ENCODE measurements at places on chromosomes 16 and 17.

GRCh38 chr17:39916918-39917317 lies 1.5 kb downstream of the GSDMB start:
- no peak for DNase-seq

- DNase-seq = peak; percentile 54
These were observed 348.7 kb upstream of the TNRC6C start for GRCh38 chr17:77609553-77610517.

- DNase-seq = peak; percentile 41
These were observed 19.0 kb downstream of the HEATR9 start for GRCh38 chr17:35849469-35850348.

DNA sequence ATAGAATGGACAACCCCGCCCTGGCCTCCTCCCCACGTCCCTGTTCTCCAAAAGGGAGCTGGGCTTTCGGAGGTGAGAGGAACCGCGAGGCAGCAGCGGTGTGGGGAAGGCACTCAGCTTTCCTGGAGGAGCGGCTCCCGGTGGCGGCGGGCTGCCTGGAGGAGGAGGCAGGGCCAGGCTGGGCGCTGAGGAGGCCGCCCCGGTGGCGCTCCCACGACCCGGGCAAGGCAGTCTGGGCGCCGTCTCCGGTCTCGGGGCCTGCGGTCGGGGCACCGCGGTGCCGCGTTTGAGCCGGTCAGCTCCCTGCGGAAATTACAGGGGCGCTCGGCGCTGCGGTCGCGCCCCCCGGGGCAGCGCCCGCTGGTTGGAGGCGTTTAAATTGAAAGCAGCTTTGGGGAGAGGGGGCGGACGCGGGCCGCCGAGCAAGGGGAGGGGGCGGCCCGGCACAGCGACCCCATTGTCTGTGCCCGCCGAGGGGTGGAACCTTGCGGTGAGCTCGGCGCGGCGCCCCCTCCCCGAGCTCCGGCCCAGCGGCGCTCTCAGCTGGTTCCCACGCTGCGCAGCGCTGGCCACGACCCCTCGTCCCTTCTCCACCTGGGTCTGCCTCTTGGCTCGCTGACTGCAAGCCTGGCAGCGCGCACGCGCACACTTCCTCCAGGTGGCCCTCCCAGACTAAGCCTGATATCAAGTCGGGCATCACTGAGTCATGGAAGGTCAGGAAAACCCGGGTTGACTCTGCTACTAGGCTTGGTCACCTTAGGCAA lies 58.7 kb upstream of the DLX4 start:
- DNase-seq = no peak

GRCh38 chr17:21280081-21280518 lies 4.4 kb upstream of the MAP2K3 start:
- peak; percentile 75 for DNase-seq

GRCh38 chr17:49859991-49860953 lies 12.4 kb upstream of the TAC4 start:
- no peak for DNase-seq

- DNase-seq = no peak
These were observed 2.1 kb downstream of the MT1X start for GRCh38 chr16:56684256-56684925.

- no peak for DNase-seq
These were observed 318.3 kb upstream of the TNRC6C start for GRCh38 chr17:77640252-77640651.

DNA sequence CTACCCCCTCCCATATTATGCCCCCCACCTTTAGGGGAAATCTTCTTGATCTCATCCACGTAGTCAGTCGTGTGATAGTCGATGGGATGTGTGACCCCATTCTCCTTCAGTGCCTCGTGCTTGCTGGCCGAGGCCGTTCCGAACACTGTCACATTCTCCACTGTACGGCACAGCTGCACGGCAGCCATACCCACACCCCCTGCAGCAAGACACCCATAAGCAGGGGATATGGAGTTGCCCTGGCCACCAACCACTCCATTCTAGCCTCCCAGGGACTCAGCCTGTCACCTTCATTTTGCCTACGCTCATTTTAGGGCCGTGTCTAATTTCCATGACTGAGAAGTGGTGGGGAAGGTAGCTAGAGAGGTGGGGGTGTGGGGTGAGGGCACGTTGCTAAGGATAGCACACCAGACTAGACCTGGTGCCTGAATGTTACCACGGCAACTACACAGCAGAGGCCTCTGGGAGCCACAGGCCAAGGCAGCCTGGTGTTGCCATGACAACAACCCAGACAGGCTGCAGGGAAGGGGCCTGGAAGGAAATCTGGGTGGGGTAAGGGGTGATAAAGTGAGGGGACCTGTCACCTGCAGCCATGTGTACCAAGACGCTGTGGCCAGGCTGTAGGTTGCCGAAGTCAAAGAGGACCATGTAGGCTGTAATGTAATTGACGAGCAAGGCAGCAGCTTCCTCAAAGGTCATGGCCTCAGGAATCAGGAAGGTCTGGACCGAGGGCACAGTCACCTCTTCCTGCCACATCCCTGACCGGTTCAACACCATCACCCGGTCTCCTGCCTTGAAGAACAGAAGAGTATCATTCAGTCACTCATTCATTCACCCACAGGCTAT lies 4.0 kb downstream of the VAT1 start:
- DNase-seq = no peak

DNA sequence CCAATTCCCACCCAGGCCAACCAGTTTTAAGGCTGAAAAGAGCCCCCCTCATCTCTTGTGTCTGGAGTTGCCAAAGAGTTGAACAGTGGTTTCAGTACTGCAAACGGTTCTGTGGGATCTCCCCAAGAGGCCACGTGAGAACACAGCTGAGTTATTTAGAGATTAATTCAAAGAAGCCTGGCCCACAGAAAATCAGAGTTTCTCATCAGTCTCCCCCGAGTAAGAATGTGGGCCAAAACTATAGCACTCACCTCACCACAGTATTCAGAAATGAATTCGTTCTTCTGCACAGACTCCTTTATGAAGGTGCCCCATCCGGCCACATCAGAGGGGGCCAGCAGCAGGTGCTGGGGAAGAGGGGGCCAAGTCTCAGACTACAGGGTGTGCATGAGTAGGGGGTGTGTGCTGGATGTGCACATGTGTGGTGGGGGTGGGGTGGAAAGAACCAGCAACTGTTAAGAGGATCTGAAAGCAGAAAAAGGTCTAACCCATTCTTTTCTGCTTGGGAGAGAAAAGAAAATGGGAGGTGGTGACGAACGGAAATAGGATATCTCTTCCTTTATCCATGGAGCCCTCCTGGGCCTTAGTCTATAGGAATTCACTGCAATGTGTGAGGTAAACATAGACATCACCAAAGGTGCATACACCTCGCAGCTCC lies 22.6 kb downstream of the CNTNAP1 start:
- no peak for DNase-seq

- DNase-seq = no peak
These were observed 301.7 kb upstream of the N4BP1 start for GRCh38 chr16:48911700-48912099.

DNA sequence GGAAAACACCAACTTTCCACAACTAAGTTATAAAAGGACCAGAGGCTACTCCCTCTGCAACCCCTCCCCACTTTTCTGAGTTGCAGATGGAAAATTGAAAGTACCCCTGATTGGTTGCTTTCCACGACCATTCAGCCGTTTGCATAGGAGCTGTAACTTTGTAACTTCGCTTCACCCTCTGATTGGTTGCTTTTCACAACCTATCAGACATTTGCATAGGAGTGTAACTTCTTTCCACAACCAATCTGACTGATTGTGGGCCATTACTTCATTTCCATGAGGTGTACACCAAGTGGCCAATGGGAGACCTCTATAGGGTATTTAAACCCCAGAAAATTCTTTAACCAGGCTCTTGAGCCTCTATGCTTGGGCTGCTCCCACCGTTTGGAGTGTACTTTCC lies 644.1 kb downstream of the WWOX start:
- DNase-seq = no peak

GRCh38 chr17:75998327-75998795 lies 2.3 kb upstream of the CDK3 start:
- DNase-seq = no peak

GRCh38 chr17:73316919-73317505 lies 5.2 kb upstream of the CDC42EP4 start:
- no peak for DNase-seq

- peak; percentile 48 for DNase-seq
These were observed 1.4 kb upstream of the SLC22A31 start for GRCh38 chr16:89201439-89202377.

DNA sequence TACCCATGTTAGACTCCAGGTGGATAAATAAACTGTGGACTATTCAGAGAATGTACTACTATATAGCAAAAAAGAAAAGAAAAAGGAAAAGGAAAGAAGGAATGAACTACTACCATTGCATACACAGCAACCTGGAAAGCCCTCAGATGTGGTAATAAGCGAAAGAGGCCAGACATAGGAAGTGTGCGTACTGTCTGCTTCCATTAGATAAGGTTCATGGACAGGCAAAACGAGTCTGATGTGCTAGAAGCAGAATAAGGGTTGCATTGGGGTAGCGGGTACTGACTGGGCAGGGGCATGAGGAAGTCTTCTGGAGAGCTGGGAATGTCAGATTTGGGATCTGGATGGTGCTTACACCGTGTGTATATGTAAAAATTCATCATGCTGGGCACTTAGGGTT lies 21.8 kb downstream of the CLEC16A start:
- DNase-seq = no peak

GRCh38 chr16:24010440-24011089 lies 174.8 kb downstream of the PRKCB start:
- DNase-seq = peak; percentile 72

GRCh38 chr17:68197091-68197996 lies 50.5 kb upstream of the AMZ2 start:
- no peak for DNase-seq

- no peak for DNase-seq
These were observed 186.3 kb upstream of the SOX9 start for GRCh38 chr17:71934520-71934919.

DNA sequence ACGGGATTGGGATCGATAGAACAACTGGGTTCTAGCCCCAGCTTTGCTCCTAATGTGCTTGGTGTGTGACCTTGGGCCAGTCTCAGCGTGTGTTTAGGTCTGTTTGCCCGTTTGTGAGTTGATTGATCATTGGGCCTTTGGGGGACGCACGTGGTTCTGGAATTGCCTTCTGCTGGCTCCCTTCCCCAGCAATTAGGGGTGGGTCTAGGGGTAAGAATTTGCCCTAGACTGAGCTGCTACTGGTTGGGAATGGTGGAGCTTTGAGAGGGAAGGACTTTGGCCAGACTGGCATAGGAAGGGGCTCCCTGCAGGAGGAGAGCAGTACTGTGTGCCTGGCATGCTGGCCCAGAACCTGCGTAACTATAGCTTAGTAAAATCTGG lies 1.5 kb downstream of the SPNS2 start:
- no peak for DNase-seq

GRCh38 chr16:85105475-85105874 lies 6.8 kb downstream of the CIBAR2 start:
- no peak for DNase-seq

DNA sequence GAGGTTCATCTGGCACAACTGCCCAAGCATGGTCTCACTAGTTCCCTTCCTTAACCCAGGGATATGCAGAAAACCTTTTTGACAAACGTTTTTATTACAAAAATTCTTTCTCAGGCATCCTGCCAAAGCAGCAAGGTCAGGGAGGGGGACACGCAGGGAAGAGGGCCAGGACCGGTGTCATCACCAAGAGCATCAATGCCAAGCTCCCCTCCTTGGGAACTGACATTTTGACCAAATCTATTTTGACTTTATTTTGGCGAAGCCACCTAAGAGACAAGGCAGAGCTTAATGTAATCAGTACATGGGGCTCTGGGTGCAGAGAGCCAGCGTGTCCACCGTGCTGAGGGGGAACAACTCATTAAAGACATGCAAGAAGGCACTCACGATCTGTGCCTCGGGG lies 265.2 kb downstream of the CBLN1 start:
- no peak for DNase-seq

DNA sequence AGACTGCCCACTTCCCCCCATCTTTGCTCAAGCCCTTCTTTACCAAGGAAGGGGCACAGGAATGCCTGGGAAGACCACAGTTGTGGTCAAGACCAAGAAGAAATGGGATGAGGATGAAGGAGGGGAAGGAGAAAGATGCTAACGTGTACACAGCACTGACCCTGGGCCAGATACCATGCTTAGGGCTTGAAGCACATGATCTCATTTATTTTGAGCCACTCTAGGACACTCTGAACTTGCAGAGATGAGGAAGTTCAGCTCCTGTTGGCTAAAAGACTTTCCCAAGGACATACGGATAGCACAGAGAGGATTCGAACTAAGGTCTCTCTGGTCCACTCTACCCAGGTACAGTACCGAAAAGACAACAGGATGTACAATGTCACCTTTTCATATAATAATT lies 42.6 kb downstream of the PIK3R5 start:
- DNase-seq = no peak

DNA sequence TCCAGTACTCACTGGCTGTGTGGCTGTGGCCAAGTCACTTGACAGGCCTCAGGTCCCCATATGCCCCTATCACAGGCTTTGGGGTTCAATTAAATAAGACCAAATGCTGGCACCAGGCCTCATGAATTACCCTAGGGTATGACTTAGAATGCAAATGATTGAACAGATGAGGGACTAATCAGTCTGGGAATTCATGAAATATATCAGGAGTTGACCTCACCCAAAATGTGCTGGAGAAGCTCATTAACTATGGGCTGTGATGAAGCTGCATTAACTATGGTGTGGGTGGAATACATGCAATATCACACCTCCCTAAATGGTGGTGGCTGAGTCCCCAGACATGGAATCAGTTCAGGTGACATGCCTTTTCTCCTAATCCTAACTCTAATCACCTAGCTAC lies 72.1 kb downstream of the DNAH3 start:
- DNase-seq = no peak

GRCh38 chr16:50068550-50068949 lies 2.8 kb downstream of the HEATR3 start:
- no peak for DNase-seq

GRCh38 chr17:14387036-14387435 lies 86.2 kb downstream of the HS3ST3B1 start:
- no peak for DNase-seq

DNA sequence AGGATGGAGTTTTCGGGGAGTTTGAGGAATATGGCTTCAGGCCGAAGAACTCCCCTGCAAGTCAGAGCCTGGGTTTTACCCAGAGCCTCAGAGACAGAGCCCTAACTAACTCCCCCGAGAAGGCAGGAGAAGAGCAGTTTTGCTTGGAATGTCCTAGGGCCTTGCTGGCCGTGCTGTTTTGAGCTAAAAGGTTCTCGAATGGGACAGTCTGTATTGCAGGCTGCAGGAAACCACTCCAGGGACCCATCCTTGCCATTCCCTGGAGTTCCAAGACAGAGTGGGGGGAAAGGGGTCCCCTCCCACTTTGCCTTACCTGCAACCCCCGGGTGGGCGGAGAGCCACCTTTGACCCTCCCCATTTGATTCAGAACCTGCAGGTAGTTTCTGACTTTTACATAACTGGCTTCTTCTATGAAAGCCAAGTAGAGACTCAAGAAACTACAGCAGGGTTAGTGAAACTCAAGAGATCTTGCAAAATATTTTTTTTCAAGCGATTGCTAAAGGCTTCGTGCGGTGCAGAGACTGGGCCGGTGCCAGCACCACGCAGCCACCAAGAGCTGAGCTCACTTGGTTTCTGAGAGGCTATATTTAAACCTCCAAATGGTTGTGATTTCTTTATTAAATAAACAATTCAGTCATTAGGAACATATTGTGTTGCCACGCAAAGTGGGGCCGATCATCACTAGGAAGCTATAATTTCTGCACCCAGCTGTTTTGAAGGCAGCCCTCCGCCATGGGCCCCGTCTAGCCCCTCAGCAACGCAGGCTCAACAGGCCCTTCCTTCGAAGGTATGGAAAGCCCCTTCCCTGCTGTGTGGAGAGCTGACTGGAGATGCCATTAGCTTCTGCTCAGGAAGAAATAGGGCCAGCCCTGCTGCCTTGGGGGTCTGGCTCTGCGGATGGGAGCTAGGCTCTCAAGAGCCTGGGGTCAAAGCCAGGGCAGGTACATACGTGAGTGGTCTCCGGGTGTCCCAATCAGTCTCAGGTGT lies 223.0 kb downstream of the NTN1 start:
- DNase-seq = no peak

GRCh38 chr17:9672691-9673090 lies 27.4 kb downstream of the USP43 start:
- no peak for DNase-seq
